ENCODE measurements at places on chromosomes 2 and 18.

DNA sequence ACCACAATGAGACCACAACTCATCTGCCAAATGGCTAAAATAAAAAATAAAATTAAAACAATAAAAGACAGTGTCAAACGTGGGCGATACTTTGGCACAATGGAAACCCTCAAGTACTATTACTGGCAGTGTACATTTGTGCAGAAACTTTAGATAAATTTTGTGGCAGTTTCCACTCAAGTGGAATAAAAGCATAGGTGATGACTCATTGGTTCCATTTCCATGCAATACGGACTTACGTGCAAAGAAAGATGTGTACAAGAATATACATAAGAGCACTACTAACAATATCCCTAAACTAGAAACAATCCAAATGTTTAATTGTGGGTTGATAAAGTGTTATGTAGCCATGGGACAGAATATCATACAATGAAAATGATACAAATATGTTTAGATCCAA is 259.0 kb upstream of the HNMT start:
- DNase-seq = no peak

DNA sequence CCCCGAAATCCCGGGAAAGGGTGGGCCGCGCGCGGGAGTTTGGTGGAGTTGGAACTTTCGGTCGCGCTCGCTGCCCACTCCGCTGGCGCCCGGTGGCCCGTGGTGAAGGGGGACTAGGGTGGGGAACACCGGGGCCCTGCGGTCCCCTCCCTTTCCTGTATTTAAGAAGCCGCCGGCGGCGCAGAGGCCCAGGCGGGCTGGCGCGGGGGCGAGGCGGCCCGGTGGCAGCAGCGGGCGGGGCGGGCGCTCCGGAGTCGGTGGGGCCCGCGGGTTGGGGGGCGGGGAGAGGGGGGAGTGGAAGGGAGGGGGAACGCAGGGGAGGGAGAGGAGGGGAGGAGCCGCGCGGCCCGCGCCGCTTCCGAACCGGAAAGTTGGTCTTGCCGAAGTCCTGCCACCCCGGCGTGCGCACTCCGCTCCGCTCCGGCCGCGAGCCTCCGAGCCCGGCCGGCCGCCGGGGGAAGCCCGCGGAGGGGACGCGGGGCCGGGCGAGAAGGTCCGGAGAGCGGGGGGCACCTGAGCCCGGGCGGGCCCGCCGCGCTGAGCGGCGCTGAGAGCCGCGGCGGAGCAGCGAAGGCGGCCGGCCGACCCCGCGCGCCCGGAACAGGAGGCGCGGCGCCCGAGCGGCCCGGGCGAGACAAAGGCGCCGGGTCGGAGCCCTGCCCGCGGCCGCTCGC is 425 bp upstream of the SALL3 start:
- no peak for DNase-seq

- DNase-seq = no peak
Observed at GRCh38 chr2:60989259-60989658, 28.3 kb upstream of the PEX13 start.

DNA sequence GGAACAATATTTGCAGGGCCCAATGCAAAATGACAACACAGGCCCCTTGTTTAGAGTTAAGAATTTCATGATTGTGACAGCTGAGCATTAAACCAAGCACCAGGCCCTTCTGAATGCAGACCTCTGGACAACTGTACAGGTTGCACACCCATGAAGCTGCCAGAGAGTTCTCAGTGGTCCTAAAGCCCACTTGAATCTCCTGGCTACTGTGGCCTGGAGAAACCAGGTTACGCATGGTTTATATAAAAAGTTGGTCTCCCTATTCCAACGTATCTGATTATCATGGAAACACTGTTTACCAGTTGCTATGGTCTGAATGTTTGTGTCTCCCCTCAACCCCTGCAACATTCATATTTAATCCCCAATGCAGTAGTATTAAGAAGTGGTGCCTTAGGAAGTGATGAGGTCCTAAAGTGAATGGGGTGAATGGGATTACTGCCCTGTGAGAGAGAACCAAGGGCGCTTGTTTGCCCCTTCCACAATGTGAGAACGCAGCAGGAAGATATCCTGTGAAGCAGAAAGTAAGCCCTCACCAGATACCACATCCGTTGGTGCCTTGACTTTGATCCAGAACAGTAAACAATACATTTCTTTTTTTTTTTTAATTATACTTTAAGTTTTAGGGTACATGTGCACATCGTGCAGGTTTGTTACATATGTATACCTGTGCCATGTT is 48.0 kb upstream of the ANXA4 start:
- peak; percentile 7 for DNase-seq

- no peak for DNase-seq
Observed at GRCh38 chr18:37985126-37985525, 419.5 kb upstream of the CELF4 start.

GRCh38 chr2:241099246-241099645 is 2.8 kb downstream of the MTERF4 start:
- no peak for DNase-seq

GRCh38 chr2:24743924-24744323 is 49.3 kb downstream of the PTRHD1 start:
- DNase-seq = no peak

DNA sequence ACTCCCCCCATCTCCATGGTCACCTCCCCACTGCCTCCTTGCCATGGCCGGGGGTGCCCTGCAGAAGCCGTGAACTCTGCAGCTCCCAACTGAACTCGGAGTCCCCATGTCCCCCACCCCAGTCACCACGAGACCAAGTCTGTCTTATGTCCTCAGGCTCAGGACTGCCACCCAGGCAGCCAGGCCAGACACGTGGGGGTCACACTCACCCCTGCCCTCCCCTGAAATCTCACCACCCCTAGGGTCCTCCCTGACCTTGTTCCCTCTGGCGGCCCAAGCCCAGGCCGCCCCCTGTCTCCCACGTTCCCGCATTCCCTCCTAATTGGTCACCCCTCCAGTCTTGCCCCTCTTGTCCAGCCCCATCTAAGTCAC is 11.0 kb downstream of the AQP12A start:
- DNase-seq = no peak

DNA sequence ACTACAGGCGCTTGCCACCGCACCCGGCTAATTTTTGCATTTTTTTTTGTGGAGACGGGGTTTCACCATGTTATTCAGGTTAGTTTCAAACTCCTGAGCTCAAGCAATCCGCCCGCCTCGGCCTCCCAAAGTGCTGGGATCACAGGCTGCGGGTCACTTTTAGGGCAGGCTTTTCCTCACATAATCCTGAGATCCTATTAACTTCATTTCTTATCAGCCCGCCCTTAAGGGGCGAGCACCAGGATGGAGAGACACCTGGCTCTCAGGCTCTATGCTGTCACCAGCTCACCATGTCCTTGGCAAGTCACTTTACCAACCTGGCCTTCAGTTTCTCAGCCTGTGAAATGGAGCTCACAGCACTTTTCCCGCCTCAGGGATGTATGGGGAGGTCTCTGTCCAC is 23.0 kb downstream of the ZFP36L2 start:
- no peak for DNase-seq

- DNase-seq = no peak
Observed at GRCh38 chr18:26777351-26778053, 88.0 kb downstream of the AQP4 start.

DNA sequence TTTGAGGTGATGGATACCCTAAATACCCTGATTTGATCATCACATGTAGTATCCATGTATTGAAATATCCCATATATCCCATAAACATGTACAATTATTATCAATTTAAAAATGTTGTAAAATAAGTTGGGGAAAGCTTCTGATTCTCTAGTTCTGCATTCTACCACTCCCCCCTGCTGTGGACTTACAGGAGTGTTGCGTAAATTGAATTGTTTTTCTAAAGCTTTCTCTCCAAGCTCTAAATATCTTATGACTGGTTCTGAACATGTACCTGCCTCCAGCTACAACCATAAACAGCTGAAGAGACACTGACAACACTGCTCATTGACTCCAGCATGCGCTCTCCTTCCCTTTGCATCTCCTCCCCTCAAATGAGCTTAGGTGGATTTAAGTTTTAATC is 145.2 kb downstream of the MGAT5 start:
- no peak for DNase-seq

DNA sequence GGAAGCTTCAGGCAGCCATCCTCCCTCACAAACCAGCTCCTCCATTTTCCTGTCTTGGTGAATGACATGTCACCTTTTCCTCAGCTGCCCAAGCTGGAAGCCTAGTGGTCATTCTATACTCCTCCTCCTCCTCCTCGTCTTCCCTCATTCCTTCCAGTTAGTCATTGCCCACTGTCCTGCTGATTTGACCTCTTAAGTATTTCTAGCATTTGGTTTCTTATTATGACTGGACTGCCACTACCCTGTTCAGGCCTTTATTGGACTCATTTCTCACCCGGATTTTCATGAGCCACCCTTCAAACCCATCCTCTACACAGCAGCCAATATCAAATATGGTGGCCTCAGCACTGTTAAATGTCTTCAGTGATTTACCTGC is 21.9 kb upstream of the MGAT5 start:
- no peak for DNase-seq

- no peak for DNase-seq
Observed at GRCh38 chr2:173874894-173875237, 90.3 kb downstream of the SP3 start.

- no peak for DNase-seq
Observed at GRCh38 chr2:140027320-140027719, 1247.1 kb upstream of the NXPH2 start.

GRCh38 chr2:239676716-239677452 is 276.1 kb upstream of the HDAC4 start:
- no peak for DNase-seq

DNA sequence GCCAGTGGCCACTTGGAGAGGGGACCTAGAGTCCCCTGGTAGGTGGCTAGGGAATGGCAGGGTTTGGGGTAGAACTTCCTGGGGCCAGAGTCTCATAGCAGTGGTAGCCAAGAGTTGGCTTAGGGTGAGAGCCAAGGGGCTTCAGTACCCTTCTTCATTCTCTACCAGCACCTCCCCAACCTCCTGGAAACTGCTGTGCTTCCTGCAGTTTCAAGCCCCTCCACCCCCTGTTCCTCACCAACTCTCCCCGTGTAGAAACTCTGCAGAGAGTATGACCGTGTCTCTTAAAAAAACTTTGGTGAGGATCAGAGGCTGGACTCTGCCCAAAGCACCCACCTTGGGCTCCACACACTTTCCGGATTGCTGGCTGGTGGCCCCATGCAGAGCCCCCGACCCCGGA is 159.6 kb downstream of the MSH2 start:
- DNase-seq = no peak

DNA sequence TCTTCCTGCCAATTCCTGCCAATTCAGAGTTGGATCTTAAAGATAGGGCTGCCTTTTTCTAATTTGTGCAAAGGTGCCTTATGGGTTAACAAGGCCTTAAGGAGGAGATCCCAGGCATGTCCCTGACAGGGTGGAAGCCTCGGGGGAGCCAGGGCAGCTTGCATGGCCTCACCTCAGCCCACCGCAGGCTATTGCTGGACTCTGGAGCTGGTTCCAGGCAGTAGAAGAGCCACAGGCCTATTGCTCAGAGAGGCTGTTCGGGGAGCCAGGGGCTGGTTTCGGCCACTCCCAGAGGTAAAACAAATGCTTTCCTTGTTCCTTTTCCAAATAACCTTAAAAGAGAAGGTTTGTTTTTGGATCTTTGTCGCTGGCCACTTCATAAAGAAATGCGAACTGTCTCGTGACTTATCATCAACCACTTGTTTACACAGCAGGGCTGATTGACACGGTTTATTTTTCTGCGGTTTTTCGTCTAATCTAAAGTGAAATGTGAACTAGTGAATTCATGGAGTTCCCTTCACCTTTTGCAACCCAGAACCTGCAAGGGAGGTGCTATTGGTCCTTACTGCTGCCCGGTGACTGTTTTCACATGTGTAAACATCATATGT is 108.6 kb downstream of the APOB start:
- DNase-seq = no peak

DNA sequence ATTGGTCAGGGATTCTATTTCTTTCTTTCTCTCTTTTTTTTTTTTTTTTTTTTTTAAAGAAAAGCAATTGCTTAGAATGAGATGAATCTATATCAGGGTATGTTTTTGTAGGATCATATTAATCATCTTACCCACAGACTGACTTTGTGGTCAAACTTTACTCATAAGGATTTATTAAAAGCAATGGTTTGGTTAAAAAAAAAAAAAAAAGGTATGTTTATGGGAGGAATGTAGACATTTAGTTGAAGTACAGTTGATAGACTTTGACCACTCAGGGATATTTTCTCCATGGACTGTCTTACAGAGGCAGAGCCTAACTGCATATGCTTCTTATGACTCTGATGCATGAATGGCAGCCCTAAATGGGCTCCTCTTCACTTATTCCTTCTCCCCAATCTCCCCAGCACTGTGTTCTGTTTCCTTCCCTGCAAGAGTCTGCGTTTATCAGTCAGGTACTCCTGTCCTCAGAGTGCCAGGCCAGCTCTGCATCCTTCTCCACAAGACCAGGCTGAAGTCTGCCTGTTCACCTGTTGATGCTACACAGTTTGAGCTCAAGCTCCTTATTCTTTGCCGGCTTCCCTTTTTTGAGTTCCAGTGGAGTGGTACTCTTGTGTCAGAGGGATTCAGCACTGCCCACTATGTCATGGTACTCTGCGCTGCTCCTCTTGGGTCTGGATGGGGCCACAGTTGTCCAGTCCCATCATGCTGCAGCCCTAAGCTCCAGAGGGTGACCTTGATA is 24.3 kb downstream of the CRIM1 start:
- DNase-seq = no peak

DNA sequence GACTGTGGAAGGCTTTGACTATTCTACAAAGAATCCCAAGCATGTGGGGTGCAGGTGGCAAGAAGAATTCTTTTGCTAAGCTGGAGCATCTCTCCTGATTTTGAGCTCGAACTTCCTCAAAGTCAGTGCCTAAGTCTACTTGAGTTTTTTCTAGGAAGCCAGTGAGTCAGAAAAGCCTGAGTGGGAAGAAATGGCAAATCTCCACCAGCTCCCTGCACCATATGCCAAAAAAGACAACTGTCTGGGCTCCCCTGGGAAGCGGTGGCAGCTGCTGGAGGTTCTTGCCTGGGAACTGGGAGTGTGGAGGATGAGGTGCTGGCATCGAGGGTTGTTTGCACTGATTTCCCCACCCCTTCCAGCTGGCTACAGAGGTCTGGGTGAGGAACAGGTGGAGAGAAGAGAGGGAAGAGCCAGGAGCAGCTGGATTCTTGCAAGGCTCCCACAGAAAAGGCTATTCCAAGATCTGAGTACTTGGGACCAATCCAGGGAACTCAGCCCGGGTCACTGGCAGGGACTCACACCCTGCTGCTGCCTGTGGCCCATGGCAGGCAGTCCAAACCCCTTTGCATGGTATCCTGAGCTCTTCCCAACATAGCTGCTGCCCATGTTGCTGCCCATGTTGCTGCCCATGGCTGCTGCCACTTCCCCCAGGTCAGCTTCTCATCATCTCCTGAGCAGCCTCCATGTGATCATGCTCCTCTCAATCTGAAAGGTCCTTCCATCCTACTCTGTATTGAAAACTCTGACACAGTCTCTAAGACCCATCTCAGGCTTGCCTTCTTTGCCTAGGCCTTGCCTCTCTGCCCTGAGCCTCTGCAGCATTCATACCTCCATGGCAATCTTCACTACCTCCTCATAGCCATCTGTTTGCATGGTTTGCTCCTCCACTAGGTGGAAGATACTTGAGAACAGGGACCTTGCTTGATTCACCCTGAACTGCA is 128.3 kb upstream of the SPATS2L start:
- DNase-seq = no peak

- no peak for DNase-seq
Observed at GRCh38 chr2:224479826-224480225, 77.9 kb upstream of the FAM124B start.
